Regular cardiac myocyte (primary cell): ENCODE measurements at places on chromosomes 13 and 19. TPM values are rescaled to one million over a fixed set of nuclear protein-coding genes. Genes with fewer than 3 reads are reported as not detected.

The KLF5 gene
- 1.3 and 1.4 TPM in 2 replicates for total RNA-seq

The GRIN2D gene
- total RNA-seq: 0.28 and 0.38 TPM in 2 replicates

The LGALS14 gene
- total RNA-seq: not detected in 2 replicates

The PLK5 gene
- under 0.01 TPM in 1 of 2 replicates, not detected in the other for total RNA-seq

The GAS6 gene
- total RNA-seq: 74.4 and 134 TPM in 2 replicates

The SIGLEC14 gene
- total RNA-seq: not detected in 2 replicates

The ADGRE3 gene
- not detected in 2 replicates for total RNA-seq

The RUVBL2 gene
- 138 and 392 TPM in 2 replicates for total RNA-seq

The PGLYRP1 gene
- not detected in 2 replicates for total RNA-seq

The NLRP7 gene
- not detected in 2 replicates for total RNA-seq

The TNFSF9 gene
- total RNA-seq: 0.19 and 1.1 TPM in 2 replicates

The CDC16 gene
- 40.9 and 43.1 TPM in 2 replicates for total RNA-seq

The KLHL1 gene
- not detected in 2 replicates for total RNA-seq

The ZNF708 gene
- 3.6 and 5.9 TPM in 2 replicates for total RNA-seq

The PLPP2 gene
- total RNA-seq: 5.6 and 9.4 TPM in 2 replicates

The NOP53 gene
- total RNA-seq: 48.5 and 98.0 TPM in 2 replicates

The ZNF534 gene
- under 0.01 TPM in 1 of 2 replicates, not detected in the other for total RNA-seq

The PSG7 gene
- under 0.01 TPM in 2 replicates for total RNA-seq

The ACP5 gene
- total RNA-seq: 0.38 and 3.1 TPM in 2 replicates

The ETV2 gene
- 0.19 and 0.28 TPM in 2 replicates for total RNA-seq

The PRR20B gene
- total RNA-seq: not detected in 2 replicates

The PODNL1 gene
- total RNA-seq: 0.58 and 0.85 TPM in 2 replicates

The PEAK3 gene
- not detected in 2 replicates for total RNA-seq

The PRR36 gene
- total RNA-seq: under 0.01 TPM in 1 of 2 replicates, not detected in the other

The KLC3 gene
- total RNA-seq: under 0.01 and 0.19 TPM in 2 replicates

The PRSS57 gene
- not detected in 2 replicates for total RNA-seq

The ZNF625 gene
- 15.9 and 18.6 TPM in 2 replicates for total RNA-seq

The UBL3 gene
- 12.7 and 13.6 TPM in 2 replicates for total RNA-seq

The TRIP10 gene
- 38.1 and 46.0 TPM in 2 replicates for total RNA-seq

The CLEC4M gene
- 0.19 and 0.28 TPM in 2 replicates for total RNA-seq

The SLC10A2 gene
- not detected in 2 replicates for total RNA-seq

The CEBPA gene
- under 0.01 and 0.28 TPM in 2 replicates for total RNA-seq

The CGB5 gene
- not detected in 2 replicates for total RNA-seq

The PSG3 gene
- not detected in 2 replicates for total RNA-seq

The DIRAS1 gene
- total RNA-seq: 0.19 and 0.85 TPM in 2 replicates

The CERS1 gene
- 1.7 and 2.0 TPM in 2 replicates for total RNA-seq

The PPP6R1 gene
- 16.3 and 35.5 TPM in 2 replicates for total RNA-seq

The NKPD1 gene
- under 0.01 and 0.56 TPM in 2 replicates for total RNA-seq

The SMIM44 gene
- not detected in 2 replicates for total RNA-seq

The LRRC4B gene
- 0.38 and 0.85 TPM in 2 replicates for total RNA-seq

The LPAR6 gene
- 6.5 and 9.6 TPM in 2 replicates for total RNA-seq
